M059J (cell line): ENCODE measurements at places on chromosomes 3 and 15.
A peak's percentile ranks its signal among the peaks of the same experiment; 100 is the strongest.

DNA sequence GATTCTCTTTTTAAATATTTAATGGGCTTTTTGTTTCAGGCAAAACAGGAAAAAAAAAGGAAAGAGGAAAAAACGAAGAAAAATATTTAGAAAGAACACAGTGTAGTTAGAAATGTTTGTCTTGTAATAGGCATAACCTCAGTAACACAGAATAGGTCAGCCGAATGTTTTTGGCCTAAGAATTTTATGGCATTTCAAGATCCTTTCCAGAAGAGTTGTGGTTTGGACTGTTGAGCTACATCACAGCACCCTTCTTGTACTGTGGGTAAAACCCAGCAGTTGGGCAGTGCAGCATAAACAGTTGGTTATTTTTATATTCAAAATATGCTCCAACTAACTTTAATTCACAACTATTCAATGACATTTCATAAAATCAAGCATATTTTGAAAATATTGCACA is 474.4 kb upstream of the AGTR1 start:
- DNase-seq = peak; percentile 16

- no peak for DNase-seq
Observed at GRCh38 chr3:53144862-53145712, 14.9 kb upstream of the RFT1 start.

- DNase-seq = no peak
Observed at GRCh38 chr3:172089250-172089649, 49.9 kb downstream of the FNDC3B start.

DNA sequence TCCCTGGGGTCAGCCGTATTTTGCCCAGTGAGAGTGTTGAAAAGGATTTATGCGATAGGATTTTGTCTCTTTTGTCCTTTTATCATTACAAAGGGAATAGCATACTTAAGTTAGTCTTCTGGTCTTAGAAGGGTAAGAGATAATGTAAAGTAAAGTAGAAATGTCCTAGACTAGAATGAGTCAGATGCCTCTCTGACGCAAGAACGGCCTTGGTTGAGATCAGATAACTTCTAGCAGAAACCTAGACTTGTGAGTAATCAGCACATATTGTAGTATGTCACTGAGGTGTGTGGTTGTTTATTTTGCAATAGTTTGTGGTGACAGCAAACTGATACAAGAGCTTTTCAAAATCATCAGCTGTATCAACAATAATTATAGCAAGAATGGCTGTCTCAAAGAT is 866.1 kb downstream of the NSUN3 start:
- DNase-seq = peak; percentile 38

DNA sequence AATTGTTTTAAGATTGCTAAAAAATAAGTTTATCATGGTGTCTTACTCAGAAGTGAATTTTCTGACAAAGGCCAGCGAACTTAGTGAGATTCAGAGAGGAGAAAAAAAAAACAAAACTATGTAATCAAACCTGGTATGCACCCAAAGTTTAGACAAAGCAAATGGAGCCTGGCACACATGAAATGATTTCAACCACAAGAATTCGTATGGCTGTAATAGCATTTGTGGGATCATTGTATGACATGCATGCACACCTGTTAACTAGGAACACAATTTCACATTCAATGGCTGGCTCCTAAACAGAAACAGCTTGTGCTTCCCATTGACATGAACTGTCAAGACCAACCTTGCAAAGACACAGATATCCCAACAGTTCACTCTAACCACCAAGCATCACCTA is 94.6 kb downstream of the ZIC4 start:
- no peak for DNase-seq

DNA sequence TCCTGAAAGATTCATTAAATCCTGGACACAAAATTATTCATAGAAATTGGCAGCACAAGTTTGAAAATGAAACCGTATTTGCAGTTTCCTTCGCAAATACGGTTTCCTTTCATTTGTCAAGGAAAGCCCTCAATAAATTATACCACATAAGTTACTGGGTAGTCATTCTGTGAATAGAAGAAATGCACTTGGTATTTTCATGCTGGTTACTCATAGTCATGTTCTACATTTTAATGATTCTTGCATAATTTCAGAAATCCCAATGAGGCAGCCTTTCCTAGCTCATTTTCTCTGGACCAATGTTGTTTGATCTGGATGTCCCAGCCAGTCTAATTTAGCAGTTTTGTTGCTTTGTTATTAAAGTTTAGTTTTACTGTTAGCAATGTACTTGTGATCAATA is 43.2 kb downstream of the MINAR1 start:
- DNase-seq = peak; percentile 14

- no peak for DNase-seq
Observed at GRCh38 chr3:104546301-104546700, 820.4 kb upstream of the ALCAM start.

DNA sequence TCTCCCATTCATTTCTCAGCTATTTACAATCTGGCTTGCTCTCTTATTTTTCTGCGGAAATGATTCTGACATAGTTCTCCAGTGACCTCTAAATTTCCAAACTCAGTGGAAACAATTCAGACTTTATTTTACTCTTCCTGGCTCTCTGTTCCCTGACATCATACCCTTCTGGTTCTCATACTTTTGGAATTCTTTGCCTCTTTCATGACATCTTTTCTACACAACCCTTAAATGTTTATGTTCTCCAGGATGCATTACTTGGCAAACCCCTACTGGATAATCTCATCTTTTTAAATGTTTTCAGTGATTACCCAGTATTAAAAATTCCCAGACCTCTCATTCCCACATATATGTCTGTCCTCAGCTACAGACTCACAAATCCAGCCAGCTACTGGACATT is 23.9 kb upstream of the PLSCR4 start:
- DNase-seq = no peak

- no peak for DNase-seq
Observed at GRCh38 chr15:85095566-85095965, 113.9 kb downstream of the PDE8A start.

DNA sequence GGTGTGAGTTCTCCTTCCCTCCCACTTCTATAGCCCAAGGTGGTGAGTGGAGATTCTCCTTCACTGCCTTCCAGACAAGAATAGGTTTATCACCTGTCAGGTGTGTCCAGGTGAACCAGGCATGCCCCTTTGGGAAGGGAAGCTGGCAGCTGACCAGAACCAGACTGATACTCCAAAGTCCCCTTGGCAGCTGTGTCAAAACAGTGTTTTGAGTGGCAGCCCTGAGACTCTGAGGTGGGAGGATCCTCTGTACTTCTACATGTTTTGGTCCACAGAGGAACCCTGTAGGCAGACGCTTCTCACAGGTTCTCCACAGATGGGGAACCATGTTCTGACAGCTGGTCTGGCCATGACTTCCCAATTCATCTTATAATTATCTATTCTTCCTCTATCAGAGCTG is 30.1 kb downstream of the ISL2 start:
- no peak for DNase-seq

GRCh38 chr3:10449436-10449835 is 56.0 kb downstream of the ATP2B2 start:
- no peak for DNase-seq
